ENCODE measurements at places on chromosomes 7 and 10.

DNA sequence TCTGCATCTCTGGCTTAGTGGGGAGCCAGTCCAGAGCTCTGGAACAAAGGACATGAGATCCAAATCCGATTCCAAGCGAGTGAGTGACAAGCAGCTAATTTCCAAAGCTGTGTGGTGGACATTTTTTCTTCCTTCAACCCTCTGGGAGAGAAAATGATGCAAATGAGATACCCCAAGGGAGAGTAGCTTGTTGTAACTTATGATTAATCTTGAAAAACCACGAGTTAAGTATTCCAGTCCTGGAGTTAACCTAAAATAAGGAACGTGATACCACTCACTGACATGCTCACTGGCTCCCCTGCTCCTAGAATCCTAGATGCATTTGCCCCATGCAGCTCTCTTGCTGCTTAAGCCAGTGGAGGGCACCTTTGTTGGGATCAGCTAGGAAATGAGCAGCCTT, 116.0 kb upstream of the HABP2 start:
- DNase-seq, result no peak

DNA sequence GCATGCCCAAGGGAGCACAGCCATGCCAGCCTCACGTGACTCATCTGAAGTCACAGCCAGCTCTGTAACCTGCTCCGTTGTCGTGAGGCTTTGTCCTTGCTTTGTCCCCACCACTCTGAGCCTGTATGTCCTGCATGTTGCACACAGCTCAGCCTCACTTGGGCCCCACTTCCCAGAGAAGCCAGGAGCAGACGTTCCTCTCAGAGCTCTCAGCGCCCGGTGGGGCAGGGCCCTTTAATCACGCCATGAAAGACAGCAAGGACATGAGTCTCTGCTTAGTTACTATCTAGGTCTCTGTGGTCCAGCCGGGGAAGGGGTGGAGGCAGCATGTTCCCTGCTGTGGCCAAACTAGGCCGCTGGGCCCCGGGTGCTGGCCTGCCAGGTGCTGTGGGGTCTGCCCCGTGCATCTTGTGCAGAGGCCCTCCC, 127.4 kb upstream of the FAM20C start:
- no peak for DNase-seq

- no peak for DNase-seq
Measured at GRCh38 chr10:103894441-103894864, 23.5 kb downstream of the STN1 start.

DNA sequence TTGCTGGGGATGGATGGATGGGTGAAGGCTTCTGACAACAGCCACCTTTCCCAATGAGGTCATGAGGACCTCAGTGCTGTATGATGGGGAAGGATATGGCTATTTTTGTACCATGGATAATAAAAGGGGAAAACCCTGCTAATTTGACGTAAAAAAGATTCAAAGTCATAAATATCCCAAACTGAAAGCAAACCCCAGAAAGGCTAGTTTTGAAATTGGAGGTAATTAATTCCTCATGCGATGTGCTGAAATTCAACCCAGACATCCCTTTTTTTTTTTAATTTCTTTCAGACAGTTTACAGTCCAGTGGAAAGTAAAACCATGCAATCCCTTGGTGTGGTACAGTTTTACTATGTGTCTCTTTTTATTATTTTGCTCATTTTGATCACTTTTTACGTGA, 254.5 kb upstream of the BMPER start:
- no peak for DNase-seq

DNA sequence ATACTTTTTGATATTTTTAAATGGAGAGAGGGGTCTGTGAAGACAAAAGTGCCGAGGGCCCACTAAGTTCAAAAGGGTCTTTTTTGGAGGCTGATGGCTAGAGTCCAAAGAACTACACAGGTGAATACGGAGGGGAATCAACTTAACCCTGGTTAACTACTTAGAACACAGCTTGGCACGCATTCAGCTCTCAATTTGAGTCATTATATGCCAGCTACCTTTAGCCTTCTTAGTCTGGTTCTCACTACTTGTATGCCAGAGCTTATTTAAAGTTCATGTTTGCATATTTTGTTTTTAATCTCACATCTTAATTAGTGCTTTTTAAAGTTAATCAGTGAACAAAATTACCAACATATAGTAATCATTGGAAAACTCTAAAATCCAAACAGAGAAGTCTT, 80.8 kb downstream of the VWDE start:
- DNase-seq, result no peak

DNA sequence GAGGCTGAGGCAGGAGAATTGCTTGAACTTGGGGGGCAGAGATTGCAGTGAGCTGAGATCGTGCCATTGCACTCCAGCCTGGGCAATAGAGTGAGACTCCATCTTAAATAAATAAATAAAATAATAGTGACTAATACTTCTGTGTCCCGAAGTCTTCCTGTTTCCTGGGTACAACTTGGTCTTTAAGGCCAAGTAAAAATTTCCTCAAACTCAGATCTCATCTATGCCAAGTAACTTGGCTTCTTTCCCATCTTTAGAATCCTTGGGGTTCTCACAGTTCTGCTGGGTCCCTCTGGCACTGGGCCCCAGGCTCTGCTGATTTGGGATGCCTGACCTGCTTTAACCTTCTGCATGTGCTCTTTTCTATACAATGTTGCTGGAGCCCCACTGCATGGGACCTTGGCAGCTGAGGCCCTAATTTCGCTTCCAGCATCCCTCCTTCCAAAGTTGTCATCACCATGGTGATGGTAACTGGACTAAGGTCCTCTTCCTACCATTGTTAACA, 22.7 kb upstream of the AKR1B10 start:
- no peak for DNase-seq

DNA sequence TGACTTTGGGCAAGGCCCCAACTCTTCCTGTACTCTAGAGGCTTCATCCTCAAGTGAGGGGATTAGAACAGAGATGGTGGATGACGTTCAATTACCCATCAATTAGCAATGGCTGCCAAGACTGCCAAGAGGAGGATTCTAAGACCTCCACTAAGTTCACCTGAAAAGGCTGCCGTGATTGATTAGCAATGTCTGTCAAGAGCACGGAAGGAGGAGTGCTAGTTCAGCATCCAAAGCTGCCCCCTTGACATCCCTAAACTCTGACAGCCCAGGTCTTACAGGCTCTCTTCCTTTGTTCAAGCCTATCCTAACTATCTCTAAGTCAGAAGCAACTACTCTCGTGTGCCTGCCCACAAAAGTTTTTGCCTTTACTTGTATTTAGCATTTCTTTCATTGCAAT, 68.4 kb downstream of the FAM53B start:
- no peak for DNase-seq

DNA sequence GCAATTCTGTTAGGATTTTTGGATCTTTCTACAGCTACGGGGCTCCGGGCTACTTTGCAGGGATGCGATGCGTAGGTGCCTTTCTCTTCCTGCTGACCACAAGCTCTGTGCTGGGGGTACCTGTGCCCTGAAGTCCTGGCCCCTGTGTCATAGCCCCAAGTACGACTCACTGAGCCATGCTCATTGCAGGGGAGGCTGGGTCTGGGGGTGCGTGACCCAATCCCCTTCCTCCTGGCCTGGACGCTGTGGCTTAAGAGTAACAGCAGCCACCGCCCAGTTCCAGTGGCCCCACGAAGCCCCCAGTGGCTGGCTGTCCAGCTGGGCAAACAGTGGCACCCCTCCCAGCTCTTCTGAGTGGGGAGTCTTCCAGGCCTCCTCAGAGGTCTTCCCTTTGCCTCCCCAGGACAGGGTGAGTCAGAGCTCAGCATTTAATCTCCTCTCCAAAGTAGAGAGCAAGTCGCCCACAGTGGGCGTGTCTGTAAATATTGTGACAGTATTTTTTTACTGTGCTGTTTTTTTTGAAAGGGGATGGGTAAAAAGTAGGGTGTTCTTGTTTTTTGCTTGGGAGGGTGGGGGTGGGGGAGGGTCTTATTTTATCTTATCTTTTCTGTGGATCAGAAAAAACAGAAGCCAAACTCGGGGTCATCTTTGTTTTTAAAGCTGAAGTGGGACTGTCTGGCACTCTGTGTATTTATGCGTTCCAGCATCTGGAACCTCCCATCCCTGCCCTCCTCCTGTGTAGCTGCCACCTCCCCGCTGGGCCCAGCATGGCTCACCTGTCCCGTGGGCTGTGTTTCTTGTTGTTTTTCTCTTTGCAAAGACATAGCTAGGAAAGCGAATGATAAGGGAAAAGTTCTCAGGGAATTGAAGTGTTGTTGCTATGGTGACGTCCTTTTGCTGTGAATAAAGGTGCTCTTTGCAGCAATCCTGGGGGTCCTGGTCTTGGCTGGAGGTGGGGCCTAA, 8.2 kb downstream of the LFNG start:
- peak; percentile 47 for DNase-seq

GRCh38 chr10:109126541-109126940, 796.8 kb downstream of the XPNPEP1 start:
- DNase-seq, result no peak

DNA sequence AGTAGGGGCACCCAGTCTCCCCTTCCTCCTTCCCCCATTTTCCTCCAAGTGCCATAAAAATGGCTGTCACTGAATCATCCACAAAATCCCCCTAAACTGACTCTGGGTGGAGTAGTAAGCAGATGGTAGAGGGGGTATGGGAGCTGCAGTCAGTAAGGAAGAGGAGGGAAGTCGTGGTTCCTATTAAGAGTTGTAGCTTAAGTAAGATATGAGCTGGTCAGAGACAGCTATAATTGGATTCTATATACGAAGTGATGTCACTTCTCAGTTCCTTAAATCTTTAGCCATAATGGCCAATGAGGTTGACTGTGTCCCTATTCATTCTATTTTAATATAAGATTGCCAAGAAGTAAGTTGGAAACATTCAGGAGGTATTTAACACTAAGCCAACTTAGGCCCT, 131.7 kb downstream of the SLC16A9 start:
- no peak for DNase-seq

DNA sequence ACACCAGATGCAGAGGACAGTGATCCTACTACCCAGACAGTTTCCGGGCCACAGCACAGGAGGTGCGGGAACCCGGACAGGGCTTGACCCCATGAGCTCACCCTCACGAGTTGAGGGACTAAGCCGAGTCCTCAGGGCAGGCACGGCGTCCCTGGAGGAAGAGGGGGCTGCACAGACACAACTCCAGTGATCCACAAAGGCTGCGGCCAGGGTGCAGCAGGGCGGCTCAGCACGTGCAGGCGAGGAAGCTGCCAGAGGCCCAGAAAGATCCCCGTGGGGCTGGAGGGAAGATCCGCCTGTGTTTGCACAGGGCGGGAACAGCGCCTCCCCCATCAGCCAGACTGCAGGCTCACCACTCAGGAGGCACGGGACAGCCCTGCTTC, 45.9 kb upstream of the TMEM72 start:
- no peak for DNase-seq

GRCh38 chr10:116044801-116045248, 228.2 kb downstream of the GFRA1 start:
- no peak for DNase-seq

- DNase-seq, result no peak
Measured at GRCh38 chr10:84547616-84548015, 219.2 kb downstream of the CCSER2 start.

DNA sequence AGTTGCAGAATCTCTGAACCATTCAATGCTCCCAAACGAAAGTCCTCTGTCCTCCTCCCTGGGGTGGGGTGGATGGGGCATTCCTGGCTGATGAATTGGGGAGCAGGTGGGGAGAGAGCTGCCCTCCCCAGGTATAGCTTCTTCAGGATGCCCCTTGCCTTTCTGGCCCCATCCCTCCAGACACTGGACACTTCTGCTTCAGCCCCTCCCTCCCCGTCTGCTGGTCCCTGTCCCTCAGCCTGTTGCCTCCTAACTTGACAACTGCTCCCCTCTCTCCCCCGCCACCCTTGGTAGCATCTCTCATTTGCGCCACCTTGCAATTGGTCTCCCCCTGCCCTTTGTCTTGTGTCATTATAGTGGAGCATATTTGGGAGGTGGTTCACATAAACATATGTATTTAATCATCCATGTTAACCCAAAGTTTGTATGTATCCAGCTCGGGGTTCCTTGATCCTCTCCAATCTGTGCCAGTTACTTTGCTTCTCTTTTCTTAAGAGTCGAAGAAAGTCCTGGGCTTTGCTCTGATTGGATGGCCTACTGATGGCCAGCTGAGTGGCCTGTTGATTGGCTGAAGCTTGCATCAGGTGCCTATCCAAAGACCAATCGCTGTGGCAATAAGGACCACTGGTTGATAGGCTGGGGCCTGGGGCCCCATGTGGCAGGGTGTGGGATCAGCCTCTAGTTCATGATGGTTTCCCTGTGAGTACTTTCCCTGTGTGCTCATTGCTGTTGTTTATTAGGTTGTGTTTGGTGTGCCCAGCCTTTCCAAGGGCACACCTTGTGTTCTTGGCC, 4.0 kb upstream of the GCK start:
- no peak for DNase-seq

GRCh38 chr7:139598642-139599041, 75.2 kb downstream of the CLEC2L start:
- peak; percentile 75 for DNase-seq

DNA sequence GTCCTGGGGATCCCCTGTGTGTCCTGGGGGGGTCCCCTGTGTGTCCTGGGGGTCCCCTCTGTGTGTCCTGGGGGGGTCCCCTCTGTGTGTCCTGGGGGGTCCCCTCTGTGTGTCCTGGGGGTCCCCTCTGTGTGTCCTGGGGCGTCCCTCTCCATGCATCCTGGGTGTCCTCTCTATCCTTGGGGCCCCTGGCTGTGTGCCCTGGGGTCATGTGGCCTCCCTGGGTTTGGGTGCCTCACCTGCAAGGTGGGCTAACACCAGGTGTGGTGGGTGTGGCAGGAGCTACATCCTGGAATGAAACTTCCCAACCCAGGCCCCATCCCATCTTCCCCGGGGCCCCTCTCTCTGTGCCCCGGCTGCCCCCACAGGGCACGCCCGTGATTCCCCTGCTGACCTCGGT, 4.9 kb downstream of the CYP2W1 start:
- no peak for DNase-seq

- DNase-seq, result no peak
Measured at GRCh38 chr7:127732306-127732705, 80.3 kb downstream of the SND1 start.

- no peak for DNase-seq
Measured at GRCh38 chr10:88733215-88733614, 26.6 kb upstream of the LIPN start.

DNA sequence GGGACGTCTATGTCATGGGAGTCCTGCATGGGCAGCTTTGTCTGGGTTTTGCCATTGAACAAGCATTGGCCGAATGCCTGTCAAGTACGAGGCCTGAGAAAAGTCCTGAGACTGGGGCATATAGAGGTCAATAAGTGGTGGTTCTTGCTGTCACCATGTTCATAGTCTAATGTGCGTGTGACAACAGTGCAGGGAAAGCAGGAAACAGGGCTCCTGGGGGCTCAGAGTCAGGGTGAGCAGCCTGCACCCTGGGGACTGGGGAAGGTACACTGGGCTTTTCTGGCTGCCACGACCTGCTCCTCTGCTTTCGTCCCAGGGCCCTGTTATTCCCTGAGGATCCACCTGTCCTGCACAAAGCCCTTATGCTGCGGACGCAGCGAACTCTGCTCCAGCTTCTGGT, 21.3 kb downstream of the FAM241B start:
- DNase-seq, result no peak

GRCh38 chr10:126939706-126940105, 34.5 kb downstream of the DOCK1 start:
- no peak for DNase-seq

Measured in T47D (cell line).